Ammon's horn (tissue), 1 donor: ENCODE measurements at places on chromosomes 12 and 14.

GRCh38 chr14:43792980-43793379 lies 714.1 kb downstream of the FSCB start:
- DNase-seq: no peak

DNA sequence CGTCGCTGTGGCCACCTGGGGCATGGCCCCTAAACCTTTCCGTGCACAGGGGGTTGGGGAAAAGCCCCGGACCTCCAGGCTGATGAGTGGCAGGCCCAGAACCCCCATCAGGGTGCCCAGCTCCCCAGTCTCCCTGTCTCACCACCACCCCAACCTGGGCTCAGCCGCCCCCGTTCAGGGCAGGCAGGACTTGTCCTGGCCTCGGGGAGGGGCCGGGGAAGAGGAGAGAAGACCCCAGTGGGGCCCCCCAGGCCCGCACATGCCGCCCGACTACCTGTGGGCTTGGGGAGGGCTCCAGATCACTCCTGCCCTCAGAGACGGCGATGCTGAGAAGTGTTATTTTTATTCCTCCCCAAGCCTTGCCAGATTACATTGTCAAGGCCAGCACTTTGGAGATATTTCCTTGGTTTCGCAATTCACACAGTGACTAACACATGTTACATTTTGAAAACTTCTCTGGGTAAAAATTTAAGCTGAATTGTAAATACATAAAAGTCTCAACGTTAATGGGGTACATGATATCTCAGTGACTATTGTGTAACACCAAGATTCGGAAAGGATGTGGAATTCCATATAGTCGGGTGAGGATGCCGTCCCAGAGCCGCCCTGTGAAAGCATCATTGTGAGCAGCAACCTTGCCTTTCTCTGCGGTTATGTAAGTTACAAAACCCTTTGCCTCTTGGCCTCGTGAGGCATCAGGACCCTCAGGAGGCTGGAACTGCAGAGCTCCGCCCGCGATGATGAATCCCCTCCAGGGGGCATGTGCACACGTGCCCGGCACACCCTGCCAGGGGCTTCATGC lies 85.6 kb upstream of the DIO3 start:
- peak; percentile 29 for DNase-seq

- DNase-seq: peak; percentile 75
These were observed 36.6 kb upstream of the ASPG start for GRCh38 chr14:104048758-104049507.

- DNase-seq: no peak
These were observed 137.5 kb upstream of the KRAS start for GRCh38 chr12:25388183-25388582.

DNA sequence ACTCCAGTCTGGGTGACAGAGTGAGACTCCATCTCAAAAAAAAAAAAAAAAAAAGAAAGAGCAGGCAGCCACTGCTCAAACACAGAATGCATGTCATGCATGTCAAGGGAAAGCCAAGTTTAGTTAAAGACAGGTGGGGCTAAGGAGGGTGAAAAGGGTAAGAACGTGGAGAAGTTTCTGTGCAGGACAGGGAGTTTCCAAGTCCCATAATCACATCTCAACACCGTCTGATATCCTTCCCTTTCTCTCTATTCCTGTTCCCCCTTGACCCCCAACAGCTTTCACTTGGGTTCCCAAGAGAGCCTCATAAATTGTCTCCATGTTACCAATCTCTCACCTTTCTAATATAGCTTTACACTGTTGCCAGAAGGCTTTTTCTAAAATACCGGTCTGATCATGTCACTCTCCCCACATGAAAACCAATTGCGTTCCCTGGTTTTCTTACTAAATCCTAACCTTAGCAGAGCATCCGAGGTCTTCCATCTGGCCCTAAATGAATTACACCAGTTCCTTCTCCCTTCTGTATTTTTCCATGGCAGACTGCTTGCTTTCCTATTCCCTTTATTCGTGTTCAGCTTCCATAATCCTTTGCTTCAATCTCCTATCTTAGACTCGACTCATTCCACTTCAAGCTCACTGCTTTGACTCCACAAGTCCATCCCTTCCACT lies 37.0 kb downstream of the LIMA1 start:
- no peak for DNase-seq

DNA sequence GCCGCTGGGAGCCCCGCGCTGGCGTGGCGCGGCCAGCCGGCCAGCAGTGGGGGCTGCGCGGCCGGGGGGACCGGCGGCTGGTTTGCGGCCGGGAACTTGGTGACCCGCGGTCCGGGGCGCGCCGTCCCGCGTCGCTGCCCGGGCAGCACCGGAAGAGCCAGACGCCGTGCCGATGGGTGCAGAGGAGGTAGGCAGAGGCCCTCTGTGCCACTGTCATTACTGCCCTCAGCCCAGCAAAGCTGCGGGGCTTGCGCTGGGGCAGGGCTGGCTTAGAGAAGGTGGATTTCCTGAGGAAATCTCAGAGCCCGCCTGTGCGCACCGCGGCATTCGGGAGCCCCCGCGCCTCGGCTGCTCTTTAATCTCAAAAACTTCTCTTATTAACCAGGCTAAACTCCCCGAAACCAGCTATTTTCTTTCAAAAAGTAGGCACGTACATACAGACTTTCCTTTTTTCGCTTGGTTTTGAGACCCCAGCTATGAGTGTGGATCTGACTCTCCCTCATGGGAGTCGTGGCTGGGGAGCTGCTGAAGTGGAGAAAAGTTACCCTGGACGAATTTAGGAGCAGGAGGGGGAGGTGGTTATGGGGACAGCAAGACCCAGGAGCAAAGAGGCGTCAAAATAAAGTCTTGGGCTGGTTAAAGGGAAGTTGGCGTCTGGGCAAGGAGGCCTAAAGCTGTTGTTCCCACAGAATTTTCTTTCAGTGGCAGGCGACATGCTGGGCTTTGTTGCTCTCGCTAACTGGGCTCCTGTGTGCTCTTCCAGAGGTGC lies 802 bp downstream of the SUSD6 start:
- DNase-seq: peak; percentile 56

- no peak for DNase-seq
These were observed 10.4 kb downstream of the ITPK1 start for GRCh38 chr14:93105362-93105761.

DNA sequence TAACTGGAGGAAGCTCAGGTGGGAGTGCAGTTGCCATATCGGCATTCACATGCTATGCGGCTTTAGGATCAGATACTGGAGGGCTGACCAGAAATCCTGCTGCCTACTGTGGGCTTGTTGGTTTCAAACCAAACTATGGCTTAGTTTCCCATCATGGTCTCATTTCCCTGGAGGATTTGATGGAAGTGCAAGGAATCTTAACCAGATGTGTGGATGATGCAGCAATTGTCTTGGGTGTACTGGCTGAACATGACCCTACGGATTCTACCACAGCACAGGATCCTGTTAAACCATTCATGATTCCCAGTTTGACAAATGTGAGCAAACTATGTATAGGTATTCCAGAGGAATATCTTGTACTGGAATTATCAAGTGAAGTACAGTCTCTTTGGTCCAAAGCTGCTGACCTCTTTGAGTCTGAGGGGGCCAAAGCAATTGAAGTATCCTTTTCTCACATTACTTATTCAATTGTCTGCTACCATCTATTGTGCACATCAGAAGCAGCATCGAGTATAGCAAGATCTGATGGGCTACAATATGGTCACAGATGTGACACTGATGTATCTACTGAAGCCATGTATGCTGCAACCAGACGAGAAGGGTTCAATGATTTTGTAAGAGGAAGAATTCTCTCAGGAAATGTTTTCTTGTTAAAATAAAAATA lies 42.9 kb downstream of the RALGAPA1 start:
- DNase-seq: no peak

- no peak for DNase-seq
These were observed 84.2 kb downstream of the PIWIL1 start for GRCh38 chr12:130421896-130422295.

- no peak for DNase-seq
These were observed 61.7 kb upstream of the AMIGO2 start for GRCh38 chr12:47141459-47141858.

- no peak for DNase-seq
These were observed 75.5 kb downstream of the FAR2 start for GRCh38 chr12:29224572-29224971.

DNA sequence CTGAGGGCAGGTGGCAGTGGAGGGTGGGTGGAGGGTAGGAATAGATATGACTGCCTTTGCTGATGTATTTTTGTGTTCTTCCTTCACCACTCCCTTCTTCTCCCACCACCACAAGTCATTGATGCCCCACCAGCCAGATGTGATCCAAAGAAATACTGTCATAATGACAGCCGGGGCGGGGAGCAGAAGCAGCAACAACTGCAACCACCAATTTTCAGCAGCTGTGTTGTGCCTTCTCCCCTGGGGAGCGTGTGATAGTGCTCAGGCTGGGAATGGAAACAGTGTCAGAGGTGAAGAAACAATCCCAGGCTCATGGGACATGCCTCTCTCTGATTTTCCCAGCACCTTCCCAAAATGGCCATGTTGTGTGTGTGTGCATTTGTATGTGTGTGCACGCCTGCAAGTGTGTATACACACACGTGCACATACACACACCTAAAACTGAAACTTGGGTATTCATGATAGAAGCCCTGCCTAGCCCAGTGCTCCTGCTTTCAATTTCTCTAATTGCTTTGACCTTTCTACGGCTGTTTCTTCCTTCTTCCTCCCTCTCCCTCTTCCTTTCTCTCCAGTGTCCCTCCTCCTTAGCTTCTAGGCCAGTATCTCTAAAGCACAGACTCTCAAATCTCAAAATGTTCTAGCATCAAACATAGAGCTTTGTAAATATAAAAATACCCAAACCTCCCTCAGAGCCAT lies 299.2 kb upstream of the FKBP4 start:
- no peak for DNase-seq

DNA sequence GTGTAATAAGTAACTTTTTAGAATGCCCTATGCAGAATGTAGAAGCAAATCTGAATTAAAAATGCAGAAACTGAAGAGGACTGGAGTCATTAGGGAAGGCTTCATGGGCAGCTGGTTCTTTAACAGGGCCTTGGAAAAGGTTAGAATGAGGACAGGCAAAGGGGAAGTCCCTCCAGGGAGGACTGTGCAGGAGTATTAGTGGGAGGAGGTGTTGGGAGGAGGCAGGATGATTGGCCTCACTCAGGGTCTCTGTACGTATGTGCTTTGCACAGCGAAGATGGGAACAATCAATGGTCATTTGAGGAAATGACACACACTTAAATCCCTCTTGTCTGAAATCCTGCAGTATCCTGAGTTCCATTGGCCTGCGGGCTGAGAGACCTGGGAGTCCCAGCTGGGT lies 119.7 kb downstream of the PTCSC3 start:
- no peak for DNase-seq

GRCh38 chr14:62691647-62692489 lies 353.4 kb downstream of the KCNH5 start:
- DNase-seq: peak; percentile 24

DNA sequence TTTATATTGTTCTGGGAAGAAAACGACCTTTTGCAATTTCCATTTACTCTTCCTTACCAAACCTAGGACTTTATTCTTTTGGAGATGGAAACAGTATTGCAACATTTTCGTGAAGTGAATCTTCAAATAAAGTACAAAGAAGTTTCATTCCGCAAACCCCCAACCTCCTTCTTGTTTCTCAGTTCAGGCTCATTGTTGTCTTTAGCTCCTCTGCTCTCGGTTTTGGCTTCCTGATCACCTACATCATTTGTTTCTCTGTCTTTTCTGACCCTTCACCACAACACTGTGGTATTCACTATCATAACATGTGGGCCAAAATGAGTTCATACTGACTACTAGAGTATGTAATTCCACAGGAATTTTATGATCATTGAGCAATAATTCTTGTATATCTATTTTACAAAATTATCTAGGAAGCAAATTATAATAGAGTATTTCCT lies 266.8 kb downstream of the ADAMTS20 start:
- no peak for DNase-seq
